ENCODE measurements at places on chromosomes 1 and 21. TPM values are rescaled to one million over a fixed set of nuclear protein-coding genes. Genes with fewer than 3 reads are reported as not detected.

- no peaks in the 10 kb centered on the region for H3K4me1 ChIP-seq
- DNase-seq: no peak
- no peaks in the 10 kb centered on the region for H3K27me3 ChIP-seq
- no peak overlapping the region for H3K27ac ChIP-seq
- no peak overlapping the region for H3K4me3 ChIP-seq
Observed at GRCh38 chr21:45873418-45873817, 108.2 kb upstream of the COL6A1 start.

Gene TNFRSF8
- 0.76 TPM for total RNA-seq

- H3K4me3 ChIP-seq: no peak overlapping the region
- peak; percentile 40 for DNase-seq
- no peaks in the 10 kb centered on the region for H3K27me3 ChIP-seq
- H3K36me3 ChIP-seq: no peaks in the 10 kb centered on the region
- H3K4me1 ChIP-seq: peaks cover 10% of the 10 kb centered on the region
- no peak overlapping the region for H3K27ac ChIP-seq
Observed at GRCh38 chr21:46317710-46318463, 5.8 kb downstream of the C21orf58 start.

DNA sequence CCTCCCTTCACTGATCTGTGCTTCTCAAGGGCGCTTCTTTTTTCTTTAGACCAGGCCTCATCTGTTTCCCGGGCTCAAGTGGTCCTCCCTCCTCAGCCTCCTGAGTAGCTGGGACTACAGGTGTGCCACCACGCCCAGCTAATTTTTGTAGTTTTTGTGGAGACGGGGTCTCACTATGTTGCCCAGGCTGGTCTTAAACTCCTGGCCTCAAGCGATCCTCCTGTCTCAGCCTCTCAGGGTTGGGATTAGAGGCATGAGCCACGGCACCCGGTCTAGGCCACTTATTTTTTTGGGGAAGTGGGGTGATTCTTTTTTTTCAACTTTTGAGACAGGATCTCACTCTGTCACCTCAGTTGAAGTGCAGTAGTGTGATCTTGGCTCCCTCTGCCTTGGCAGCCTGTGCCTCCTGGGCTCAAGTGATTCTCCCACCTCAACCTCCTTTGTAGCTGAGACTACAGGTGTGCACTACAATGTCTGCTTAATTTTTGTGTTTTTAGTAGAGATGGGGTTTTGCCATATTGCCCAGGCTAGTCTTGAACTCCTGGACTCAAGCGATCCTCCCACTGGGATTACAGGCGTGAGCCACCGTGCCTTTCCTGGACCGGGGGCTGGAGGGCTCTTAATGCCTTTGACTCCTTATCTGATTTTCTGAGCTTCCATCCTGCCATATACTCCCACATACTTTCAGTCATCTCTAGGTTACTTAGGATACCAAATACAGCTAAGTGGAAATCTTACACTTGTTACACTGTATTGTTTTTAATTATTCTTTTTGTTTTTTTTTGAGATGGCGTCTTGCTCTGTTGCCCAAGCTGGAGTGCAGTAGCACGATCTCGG is 18.9 kb downstream of the MFAP2 start:
- H3K27ac ChIP-seq: peak overlapping the region; percentile 59
- no peaks in the 10 kb centered on the region for H3K27me3 ChIP-seq
- H3K4me1 ChIP-seq: peaks cover 2% of the 10 kb centered on the region
- H3K4me3 ChIP-seq: peak overlapping the region; percentile 49
- H3K36me3 ChIP-seq: peaks cover 18% of the 10 kb centered on the region

Gene PTPRC
- total RNA-seq: 7.8 TPM

DNA sequence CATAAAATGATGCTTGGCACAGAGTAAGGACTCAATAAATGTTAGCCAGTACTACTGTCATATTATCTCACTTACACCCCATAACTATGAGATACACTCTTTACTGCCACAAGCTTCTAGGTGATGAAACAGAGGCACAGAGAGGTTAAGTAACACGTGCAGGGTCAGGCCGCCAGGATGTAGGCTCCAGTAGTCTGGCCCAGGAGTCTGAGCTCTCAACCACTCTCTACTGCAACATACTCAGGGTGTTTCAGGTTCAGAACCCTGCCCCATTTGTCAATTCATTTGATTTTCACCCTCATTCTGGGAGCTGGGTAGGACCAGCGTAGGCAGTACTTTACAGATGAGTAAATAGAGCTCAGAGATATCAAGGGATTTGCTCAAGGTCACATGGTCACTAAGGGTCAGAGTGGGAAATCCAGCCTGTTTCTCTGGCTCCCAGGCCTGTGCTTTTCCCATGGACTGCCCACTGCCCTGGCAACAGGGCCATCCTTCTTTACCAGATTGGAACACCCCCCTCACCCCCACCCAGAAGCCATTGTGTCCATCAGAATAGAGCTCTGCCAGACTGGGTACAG is 21.2 kb downstream of the IQGAP3 start:
- H3K27me3 ChIP-seq: no peaks in the 10 kb centered on the region
- H3K4me1 ChIP-seq: no peaks in the 10 kb centered on the region
- DNase-seq: no peak
- no peak overlapping the region for H3K27ac ChIP-seq

- H3K27ac ChIP-seq: no peak overlapping the region
- H3K4me3 ChIP-seq: no peak overlapping the region
- H3K36me3 ChIP-seq: no peaks in the 10 kb centered on the region
- H3K4me1 ChIP-seq: peaks cover 21% of the 10 kb centered on the region
- DNase-seq: no peak
Observed at GRCh38 chr1:184291701-184292100, 95.1 kb upstream of the C1orf21 start.

DNA sequence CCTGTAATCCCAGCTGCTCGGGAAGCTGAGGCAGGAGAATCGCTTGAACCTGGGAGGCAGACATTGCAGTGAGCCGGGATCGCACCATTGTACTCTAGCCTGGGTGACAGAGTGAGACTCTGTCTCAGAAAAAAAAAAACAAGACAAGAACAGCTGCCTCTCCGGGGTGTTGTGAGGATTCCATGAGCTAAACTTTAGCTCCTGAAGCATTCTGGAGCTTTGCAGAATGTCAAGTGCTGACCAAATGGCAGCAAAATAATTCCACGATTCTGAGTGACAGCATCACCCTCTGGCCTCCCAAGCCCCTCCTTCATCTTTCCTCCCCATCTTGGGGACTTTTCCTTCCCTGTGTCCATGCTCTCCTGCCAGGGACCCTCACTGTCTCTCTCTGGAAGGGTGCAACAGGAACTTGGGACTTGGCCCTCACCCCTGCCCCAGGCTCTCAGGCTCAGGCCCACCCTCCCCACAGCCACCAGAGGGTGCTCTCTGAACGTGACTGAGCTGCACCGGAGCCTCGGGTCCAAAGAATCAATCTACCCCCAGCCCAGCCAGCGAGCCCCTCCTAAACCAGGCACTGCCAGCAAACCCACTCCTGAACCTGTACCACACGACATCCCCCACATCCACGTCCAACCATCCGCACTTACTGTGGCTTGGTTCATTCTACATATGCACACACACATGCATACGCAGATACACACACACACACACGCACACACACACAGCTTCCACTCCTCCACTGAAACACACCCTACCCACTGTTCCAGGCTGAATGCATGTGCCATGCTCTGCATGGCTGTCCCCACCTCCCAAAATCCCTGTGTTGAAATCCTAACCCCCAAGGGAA is 45.7 kb downstream of the ACOT7 start:
- peaks cover 33% of the 10 kb centered on the region for H3K4me1 ChIP-seq
- H3K36me3 ChIP-seq: no peaks in the 10 kb centered on the region
- no peak for DNase-seq
- no peaks in the 10 kb centered on the region for H3K27me3 ChIP-seq
- no peak overlapping the region for H3K4me3 ChIP-seq
- H3K27ac ChIP-seq: peak overlapping the region; percentile 72

- H3K27me3 ChIP-seq: no peaks in the 10 kb centered on the region
- no peak overlapping the region for H3K4me3 ChIP-seq
- peaks cover 82% of the 10 kb centered on the region for H3K4me1 ChIP-seq
- H3K27ac ChIP-seq: peak overlapping the region; percentile 40
- H3K36me3 ChIP-seq: no peaks in the 10 kb centered on the region
Observed at GRCh38 chr1:27599605-27600497, 4.1 kb downstream of the AHDC1 start.

GRCh38 chr1:76113446-76113845 is 38.9 kb downstream of the ST6GALNAC3 start:
- H3K4me3 ChIP-seq: no peak overlapping the region
- no peak overlapping the region for H3K27ac ChIP-seq
- no peaks in the 10 kb centered on the region for H3K36me3 ChIP-seq
- H3K27me3 ChIP-seq: no peaks in the 10 kb centered on the region

DNA sequence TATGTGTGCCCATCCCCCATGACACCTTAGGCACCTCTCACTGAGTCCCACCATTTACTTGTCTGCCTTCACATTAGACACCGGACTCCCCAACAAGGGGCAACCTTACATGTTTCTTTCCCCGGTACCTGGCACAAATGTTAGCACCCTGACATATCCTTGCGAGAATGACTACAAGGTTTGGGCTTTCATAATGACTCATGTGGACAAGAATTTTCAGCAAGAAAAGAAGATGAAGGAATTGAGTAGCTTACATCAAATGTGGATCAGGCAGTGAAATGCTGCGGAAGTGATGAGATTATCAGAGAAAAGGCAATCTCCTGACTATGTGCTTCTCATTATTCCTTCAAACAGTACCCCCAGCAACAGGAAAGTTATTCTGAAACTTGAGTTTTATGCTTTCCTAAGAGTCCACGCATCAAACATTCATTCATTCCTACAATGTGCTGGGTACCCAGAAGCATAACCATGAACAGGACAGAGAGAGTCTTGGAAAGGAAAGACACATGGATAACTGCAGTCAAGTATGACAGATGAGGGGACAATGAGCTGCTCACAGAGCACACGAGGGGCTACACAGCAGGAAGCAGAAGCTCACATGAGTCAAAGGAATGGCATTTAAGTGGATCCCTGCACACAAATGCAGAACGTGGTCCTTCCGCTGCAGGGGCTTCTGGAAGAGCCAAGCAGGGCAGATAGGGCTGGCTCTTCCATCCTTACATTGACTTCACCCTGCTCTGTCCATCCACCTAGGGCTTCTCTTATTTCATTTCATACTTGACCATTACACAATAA is 112.1 kb downstream of the PCNX2 start:
- H3K36me3 ChIP-seq: no peaks in the 10 kb centered on the region
- no peaks in the 10 kb centered on the region for H3K4me1 ChIP-seq
- H3K27ac ChIP-seq: no peak overlapping the region
- no peaks in the 10 kb centered on the region for H3K27me3 ChIP-seq
- DNase-seq: no peak

Gene TMCC2
- total RNA-seq: 2.6 TPM
